ENCODE measurements at places on chromosomes 2 and 18. TPM values are rescaled to one million over a fixed set of nuclear protein-coding genes. Genes with fewer than 3 reads are reported as not detected.
A peak's percentile ranks its signal among the peaks of the same experiment; 100 is the strongest.

The PSD4 gene
- 6.3 TPM for polyA plus RNA-seq

The LBX2 gene
- polyA plus RNA-seq: 0.95 TPM

The HMSD gene
- not detected for polyA plus RNA-seq

The ANO7 gene
- polyA plus RNA-seq: 1.2 TPM

The FEV gene
- not detected for polyA plus RNA-seq

The CPO gene
- polyA plus RNA-seq: 0.35 TPM

The GREB1L gene
- polyA plus RNA-seq: 0.10 TPM

DNA sequence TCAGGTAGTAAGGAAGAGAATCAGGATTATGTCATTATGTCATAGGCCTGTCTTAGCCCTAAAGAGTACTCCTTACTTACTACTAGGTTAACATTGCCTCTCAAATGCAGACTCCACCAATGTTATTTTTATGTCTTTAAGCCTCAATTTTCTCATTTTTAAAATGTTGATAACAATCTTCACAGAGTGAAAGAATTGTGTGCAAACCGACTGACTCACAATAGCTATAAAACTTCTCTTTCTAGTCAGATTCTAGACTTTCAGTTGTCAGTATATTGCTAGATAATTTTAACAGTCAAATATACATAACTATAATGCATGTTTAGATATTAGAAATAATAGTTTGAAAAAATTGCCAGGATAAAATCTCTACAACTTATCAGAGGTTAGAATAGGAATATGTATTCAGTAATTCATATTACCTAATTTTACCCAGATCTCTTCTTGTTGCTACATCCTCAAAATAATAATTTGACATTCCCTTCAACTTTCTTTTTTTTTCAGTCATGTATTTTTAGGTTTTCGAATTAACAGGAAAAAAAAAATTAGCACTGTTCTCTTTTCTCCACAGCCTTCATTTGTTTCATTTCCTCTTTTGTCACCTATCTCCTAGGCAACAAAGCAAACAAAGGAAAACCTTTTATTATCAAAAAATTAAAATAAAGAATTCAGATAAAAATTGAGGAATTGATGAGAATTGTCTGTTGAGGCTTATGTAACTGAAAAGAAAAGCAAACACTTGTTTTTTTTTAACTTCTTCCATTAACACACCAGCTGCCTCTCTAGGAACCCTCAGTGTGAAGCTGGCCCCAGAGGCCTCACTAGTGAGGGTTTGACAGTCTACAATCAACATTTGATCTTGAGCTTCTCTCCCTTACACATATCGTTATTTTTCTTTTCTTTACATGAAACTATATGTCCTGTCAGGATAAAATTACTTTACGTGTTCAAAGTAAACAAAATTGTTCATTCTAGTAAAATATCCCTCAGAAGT, 279.0 kb downstream of the CALCRL start:
- no peak for DNase-seq

DNA sequence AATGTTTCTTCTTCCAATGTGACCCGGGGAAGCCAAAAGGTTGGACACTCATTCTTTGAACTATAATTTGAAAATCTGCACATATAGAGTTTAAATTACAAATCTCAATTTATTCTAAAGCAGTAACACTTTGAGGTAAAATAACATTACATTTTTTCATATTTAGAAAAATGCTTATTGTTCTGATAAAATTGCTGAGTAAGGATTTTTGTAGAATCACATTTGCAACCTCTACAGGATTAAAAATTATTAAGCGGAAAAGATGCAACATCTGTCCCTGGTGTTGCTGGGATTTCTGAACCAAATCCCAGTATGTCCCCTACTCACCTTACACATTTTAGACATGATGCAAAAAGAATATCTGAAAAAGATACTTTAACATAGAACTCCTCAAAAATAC, 10.1 kb downstream of the ZNF519 start:
- no peak for DNase-seq

GRCh38 chr2:208300847-208301618, 35.0 kb downstream of the PIKFYVE start:
- DNase-seq: no peak

DNA sequence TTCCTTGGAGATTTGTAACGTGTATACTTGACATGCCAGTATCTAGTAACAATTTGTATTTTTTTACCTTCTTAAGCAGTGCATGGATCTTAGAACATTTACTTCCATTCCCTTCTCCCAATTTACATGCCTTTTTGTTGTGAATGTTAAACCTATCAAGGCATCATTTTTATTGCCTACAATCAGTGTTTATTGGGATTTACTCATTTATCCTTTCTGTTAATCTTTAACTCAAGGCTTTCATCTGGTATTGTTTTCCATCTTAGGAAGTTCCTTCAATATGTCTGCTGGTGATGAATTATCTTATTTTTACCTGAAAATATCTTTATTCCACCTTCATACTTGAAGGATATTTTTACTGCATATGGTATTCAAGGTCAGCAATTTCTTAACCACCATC, 88.5 kb upstream of the EMILIN2 start:
- no peak for DNase-seq

DNA sequence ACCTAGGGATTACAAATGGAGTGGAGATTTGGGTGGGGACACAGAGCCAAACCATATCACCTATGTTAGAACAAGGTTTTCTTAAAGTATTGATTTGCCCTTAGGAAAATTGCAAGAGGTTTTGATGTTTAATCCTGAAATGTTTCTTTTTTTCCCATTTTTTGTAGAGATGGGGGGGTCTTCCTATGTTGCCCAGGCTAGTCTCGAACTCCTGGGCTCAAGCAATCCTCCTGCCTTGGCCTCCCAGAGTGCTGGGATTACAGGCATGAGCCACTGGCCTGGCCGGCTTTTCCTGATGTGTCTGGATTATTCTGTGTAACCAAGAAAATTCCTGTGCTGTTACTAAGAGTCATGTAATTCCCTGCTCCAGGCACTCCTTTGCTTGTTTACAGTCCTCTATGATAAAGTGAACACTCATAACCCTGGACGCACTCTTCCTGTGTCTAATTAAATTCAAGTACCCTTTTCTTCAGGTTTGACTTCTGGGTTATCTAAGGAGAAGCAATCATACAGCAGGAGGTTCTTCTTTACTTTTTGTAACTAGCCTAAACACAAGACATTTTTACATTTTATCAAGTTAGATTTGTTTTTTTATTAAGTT, 15.0 kb upstream of the CTDP1 start:
- DNase-seq: no peak

GRCh38 chr2:48607307-48608014, 10.2 kb upstream of the GTF2A1L start:
- DNase-seq: no peak

DNA sequence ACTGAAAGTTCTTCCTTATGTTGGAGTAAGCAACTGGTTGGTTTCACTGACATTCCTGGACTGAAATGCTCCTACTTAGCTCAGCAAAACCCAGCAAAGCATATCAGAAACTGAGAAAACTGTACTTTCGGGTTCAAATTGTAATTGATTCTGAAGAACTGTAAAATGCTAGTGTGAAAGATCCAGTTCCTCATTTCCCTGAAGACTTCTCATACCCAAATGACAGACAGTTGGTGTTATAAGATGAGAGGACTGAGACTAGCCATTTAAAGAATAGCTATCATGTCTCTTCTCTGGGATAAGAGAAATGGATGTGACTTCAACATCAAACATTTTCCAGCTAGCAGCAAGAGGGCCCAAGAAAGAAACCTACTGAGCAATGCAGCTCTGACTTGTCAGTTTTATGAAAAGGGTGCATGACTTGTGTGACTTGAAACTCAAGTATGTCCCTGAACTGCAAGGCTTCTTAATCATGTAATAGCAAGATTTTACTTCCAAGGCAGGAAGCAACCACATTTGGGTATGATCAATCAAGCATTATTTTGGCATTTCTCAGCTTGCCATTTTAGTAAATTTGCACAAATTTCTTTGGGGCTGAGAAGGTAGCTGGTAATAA, 420.3 kb upstream of the MMADHC start:
- DNase-seq: no peak

DNA sequence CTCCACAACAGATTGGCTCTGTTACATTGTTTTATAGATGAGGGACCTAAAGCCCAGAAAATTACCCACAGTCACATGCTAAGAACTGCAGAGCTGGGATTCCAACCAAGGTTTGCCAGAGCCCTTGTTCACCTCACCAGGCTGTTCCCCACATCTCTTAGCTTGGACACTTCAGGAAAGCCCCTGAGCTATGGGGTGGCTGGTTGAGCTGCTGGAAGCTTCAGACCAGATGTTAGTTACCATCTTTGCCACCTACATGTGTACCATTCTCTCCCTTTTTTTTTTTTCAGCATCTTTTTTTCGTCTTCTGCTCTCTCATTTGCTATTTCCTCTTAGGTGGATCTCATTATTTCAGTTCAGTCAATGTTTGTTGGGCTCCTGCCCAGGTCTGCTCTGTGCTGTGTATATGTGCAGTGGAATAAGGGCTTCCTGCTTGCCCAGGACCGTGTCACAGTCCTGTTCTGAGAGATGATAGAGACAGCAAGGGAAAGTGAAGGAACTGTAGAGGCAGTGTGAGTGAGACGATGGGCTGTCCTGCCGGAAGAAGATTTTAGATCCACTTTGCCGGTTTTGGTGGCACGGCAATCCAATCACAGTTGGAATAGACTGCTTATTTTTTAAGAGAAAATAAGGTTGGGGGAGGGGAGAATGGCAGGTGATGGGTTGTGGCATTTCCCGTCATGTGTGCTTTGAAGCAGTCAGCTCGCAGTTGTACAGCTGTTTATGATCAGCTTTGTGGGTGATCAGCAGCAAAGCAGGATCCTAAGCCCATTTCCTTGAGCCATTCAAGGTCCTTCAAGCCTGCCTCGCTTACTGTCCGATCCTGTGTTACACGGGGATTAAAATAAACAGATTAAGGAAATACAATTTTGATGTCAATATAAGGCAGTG, 152.6 kb downstream of the RTN4 start:
- DNase-seq: no peak

- no peak for DNase-seq
Measured at GRCh38 chr2:10390369-10390801, 57.7 kb downstream of the ODC1 start.

GRCh38 chr2:111145103-111145760, 24.5 kb downstream of the BCL2L11 start:
- DNase-seq: no peak

DNA sequence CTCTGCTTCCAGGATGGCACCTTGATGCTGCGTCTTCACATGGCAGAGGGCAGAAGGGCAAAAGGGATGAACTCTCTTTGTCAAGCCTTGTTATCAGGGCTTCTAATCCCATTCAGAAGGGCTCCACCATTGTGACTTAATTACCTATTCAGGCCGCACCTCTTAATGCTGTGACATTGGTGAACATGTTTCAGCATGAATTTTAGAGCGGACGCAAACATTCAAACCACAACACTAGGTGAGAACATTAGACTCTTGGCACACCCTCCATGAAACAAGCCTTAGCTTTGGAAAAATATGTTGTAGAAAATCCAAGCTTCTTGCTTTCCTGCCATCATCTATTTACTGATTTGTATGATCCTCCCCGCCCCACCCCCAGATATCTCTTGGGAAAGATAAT, 17.9 kb downstream of the DAW1 start:
- no peak for DNase-seq

- DNase-seq: peak; percentile 18
Measured at GRCh38 chr2:227871375-227871791, at the start of gene DAW1. Gene DAW1 (plus strand): TSS chr2:227871631. CDS start chr2:227871690, 59 bp downstream.

- DNase-seq: no peak
Measured at GRCh38 chr18:46320297-46320696, 216.1 kb downstream of the HAUS1 start.

DNA sequence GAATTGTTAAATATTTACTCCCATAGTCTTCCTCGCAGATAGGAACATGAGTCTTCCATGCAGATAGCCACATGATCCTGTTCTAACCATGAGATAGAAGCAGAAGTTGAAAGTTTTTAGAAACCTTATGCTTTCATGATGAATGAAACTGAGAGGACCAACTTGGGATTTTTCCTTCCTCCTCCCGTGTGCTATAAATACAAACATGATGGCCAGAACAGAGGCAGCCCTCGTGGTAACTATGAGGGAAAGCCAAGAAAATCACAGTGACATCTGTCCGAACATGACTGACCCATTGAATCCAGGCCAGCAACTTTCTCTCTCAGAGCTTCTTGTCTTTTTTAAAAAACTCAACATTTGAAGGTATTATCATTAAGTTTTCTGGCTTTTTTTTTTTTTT, 78.5 kb downstream of the ACAA2 start:
- DNase-seq: no peak

GRCh38 chr2:171687287-171688128, at the start of gene DYNC1I2:
Gene DYNC1I2 (plus strand): TSS chr2:171687469. CDS start chr2:171690156, 2,687 bp downstream.
- DNase-seq: peak; percentile 92

DNA sequence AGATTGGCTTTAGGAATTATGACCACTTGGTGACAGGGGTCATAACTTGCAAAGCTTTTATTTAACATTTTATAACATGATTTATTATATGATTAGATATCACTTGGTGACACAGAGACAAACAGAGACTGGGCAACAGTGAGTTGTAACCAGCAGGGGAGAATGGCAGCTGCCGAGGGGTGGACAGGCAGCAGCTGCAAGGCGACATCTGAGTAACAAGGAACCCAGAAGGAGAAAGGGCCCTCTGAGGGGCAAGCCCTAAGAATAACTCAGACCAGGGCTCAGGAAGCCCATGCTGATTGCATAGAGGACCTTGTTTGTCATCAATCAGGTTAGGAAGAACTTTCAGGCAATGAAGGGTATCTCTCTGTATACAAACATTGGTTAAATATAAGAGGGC, 339.9 kb upstream of the SOX11 start:
- DNase-seq: no peak

GRCh38 chr2:176390276-176391147, 121.3 kb downstream of the MTX2 start:
- no peak for DNase-seq

DNA sequence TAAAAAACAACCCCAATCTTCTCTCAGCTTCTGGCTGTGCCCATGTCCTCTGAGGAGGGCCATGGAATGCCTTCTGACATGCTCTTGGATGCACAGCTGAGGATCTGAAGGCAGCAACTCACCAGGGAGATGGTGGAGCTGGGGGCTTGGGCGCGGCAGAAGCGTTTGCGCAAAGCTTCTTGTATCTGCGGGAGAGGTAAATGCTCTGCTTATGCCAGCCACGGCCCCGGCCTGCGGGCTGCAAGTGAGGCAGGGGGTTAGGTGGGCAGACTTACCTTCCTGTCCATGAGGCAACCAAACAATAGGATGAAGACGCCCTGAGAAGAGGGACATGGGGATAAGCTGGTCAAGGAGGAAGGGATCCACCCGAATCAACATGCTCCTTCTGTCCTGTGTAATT, 36.0 kb upstream of the SELENOI start:
- DNase-seq: no peak

DNA sequence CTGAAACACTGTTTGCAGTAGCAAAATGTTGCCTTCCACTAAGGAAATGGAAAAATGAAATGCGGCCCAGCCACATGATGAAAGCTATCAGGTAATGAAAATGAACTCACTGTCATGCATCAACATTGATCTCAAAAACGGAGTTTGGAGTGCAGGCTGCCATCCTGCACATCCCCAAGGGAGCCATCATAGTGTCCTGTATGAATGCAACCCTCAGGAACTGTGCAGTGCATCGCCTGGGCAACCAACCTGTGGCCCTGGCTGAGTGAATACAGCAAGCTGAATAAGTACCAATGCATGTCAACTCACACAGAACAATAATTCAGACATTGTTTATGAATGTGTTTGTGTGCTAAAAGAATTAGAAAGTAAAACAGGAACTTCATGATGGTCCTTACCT, 23.1 kb upstream of the TXNDC2 start:
- no peak for DNase-seq

Measured in urinary bladder (tissue), 4 donors.